ENCODE measurements at places on chromosomes 7 and 10.

- DNase-seq: no peak
These were observed 98.7 kb downstream of the NPSR1 start for GRCh38 chr7:34756691-34757090.

DNA sequence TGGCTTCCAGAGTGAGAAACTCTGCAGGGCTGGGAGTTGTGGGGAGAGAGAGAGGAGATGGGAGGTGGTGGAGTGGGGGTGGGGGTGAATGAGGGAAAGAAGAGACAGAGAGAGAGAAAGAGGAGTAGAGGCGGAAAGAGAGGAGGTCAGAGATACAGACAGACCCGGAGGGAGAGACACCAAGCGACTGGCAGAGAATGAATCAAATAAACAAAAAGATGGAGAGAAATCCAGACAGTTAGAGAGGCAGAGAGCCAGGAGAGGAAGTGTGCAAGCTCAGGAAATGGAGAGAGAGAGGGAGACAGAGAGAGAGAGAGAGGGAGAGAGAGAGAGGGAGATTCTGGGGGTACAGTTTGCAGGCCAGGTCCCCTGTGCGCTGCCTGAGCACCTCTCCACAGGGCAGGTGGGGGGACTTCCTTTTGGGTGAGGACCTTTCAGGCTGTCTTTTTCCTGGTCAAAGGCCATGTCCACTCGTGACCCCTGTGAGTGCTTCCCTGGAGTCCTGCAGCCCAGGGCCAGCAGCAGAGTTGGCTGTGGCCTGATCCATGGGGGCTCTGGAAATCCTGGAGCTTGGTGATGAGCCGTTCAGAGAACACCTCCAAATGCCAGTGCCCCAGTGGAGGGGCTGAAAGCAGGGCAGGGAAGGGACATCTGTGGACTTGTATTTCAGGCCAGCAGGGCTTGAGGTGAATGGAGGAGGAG, 25.0 kb upstream of the PCBD1 start:
- DNase-seq: no peak

DNA sequence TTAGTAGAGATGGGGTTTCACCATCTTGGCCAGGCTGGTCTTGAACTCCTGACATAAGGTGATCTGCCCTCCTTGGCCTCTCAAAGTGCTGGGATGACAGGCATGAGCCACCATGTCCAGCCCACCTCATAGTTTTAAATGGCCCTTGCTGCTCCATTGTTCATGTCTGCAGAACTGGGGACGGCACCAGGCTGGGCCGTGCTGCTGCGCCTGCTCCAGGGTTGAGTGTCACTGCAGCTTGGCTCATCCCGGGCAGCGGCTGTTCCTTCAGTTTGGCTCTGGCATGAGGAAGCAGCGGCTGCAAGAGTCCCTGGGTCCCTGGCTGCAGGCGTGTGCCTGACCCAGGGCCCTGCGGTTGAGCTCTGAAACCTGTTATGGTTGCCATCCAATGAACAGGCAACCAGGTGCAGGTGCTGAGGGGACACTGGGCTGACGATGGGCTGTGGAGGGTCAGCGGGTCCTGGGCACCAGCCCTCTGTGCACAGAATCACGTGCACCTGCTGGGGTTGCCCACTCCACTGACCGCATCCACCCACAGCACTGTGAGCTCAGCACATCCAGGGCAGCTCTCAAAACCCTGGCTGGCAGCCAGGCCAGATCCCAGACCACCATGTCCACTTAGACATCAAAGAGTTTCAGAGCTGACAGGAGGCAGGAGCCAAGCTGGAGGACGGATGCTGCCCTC, 70.2 kb upstream of the PPP2R2D start:
- DNase-seq: no peak

GRCh38 chr10:116395223-116395985, 32.2 kb upstream of the PNLIPRP3 start:
- no peak for DNase-seq

DNA sequence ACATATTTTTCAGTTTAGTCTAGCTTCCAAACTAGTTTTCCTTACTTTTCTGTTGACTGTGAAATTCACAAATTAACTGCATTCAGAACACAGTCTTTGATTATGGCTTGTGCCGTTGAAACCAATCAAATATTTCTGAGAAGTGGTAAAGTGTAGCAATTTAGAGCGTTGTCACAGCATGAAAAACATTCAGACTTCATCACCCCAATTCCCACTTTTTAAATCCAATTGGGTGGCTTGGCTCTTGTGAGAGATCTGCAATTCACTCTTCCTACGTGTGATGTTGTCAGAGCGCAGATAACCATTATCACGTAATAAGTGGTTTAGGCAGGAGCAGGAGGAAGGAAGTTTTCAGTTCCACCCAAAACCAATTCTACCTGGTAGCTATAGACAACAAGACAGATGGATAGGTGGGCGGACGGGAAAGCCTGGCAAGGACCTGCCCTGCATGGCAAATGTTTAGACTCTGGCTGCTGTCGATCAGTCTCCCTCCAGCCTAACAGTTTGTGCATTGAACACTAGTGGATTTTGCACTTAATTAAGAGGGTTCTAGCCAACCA, 8.9 kb downstream of the COBL start:
- no peak for DNase-seq

- DNase-seq: peak; percentile 97
These were observed 108.4 kb upstream of the ZMIZ1 start for GRCh38 chr10:78960316-78960800.

DNA sequence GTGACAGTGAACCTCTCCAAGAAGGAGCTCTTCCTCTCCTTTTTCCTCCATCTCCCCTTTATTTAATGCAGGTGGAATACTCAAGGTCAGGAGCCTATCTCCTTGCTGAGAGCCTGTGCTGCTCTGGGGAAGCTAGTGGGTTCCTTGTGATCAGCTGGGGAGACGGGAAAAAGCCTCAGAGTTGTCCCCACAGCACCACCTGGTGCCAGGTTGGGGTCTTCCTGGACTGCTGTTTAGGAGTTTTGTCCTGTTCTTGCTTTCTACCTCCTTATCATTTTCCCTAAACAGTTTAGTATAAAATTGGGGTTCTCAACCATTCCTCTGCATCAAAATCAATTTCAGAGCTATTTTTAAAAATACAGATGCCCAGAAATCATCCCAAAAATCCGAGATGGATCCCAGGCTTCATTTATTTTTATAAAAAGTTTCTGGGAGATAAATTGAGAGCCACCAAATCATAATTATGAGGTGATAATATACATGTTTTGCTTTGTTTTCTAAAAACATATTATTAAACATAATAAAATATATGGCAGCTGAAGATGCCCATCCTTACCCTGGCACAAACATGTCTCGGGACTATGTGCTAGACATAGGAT, 44.3 kb downstream of the MACC1 start:
- no peak for DNase-seq

DNA sequence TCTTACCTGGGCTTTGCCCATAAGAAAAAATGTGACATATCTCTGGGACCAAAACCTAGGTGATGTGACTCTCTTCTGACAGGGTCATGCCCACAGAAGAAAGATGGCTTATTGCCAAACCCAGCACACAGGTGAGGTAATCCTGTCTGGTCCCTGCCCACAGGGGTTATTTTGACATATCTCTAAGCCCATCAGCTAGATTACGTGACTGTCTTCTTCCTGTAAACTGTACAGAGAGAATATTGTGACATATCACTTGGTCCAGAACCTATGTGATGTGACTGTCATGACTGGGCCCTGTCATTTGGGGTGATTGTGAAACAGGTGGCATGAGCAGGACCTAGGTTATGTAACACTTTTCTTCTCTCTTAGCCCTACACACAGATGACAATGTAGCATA, 48.8 kb upstream of the ZNF680 start:
- DNase-seq: no peak

DNA sequence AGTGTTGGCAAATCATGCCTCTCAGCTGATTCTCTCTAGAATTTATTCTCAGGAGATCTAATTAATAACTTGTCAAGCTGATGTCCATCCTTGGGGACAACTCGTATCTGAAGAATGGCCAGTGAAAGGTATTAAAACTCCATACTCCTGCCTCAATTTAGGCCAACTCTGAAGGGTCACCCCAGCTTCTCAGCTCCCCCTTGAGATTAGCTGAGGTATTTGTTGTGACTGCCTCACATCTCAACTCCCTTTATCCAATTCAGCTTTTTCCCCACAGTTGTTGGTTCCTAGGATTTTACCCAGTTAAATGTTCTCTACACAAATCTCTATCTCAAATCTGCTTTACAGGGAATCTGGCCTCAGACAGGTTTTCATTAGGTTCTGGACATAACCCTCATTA, 182.4 kb downstream of the MALRD1 start:
- no peak for DNase-seq

DNA sequence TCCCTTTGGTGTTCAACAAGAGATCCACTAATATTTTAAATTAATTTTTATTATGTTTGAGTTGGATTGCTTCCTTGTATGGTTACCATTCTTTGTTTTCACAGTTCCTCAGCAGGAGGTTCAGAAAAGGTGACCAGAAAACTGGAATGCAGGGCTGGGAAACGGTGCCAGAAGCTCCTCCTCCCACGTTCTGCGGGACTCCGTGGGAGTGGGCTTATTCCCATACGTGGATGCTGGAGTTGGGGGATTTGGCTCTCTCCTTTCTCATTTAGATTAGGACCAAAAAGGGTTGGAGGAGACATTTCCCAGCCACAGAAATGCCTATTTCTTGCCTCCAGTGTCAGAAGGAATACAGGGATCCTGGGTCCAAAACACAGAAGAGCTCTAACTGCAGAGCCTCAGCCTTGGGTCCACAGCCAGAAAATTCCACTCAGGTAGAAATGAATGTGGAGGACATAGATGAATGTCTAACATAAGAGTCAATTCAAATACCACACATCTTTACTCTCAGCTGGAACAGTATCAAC, 56.0 kb downstream of the SORBS1 start:
- DNase-seq: no peak

DNA sequence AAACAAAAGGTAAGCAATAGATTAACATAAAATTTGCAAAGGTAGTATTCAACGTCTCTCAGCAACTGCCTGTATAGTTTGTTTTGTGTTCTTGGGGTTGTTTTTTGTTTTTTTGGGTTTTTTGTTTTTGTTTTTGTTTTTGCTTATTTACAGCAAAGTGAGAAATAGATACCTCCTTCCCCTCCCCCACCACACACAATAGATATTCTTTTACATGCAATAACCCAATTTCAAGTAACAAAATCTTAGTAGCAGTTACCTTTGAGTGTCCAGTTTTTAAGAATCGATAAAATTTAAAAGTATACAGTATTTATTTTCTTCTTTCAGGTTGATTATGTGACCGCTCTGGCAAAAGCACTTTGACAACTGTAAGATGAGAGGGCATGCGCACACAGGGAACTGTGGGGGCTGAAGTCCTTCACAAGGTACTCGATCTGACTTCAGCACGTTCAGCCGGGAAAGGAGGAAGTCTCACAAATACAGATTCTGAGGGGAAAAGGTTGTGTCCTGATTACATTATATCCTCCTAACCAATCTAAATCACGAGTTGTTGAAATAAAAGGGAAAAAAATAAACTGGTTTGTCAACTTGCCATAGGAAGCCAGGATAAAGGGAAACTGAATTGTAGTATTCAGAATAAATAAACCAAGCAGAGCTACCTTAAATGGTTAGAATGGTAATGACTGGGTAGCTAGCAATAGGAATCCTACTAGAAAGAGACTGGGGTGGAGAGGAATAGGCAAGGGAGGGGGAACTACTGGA, 47.8 kb downstream of the CPEB3 start:
- peak; percentile 64 for DNase-seq

DNA sequence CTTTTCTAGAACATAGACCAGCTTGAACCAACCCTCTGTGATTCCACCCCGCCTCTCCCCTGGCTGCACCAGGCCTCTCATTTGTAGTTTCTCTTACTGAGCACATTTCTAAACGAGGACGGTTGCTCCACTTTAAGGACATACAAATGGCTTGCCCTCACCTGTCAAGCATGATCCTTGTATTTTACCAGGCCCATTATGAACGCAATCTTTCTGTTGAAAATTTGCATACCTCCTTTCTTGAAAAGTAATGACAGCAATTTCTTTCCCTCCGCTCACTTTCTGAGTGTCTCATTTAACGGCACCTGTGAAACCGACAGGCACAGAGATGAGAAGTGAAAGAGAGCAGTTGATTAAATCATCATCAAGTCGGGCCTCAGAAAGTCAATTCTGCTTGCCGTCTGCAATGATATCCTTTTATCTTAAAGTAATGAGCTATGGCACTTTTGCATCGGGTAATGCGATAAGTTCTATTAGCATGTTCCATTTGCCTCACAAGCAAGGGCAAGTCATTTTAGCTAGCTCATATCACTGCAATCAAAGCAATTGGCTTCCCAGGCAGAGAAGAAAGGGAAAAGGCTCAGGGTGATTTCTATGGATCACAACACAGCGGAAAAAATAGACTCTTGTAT, 705.6 kb upstream of the GALNT17 start:
- DNase-seq: no peak

DNA sequence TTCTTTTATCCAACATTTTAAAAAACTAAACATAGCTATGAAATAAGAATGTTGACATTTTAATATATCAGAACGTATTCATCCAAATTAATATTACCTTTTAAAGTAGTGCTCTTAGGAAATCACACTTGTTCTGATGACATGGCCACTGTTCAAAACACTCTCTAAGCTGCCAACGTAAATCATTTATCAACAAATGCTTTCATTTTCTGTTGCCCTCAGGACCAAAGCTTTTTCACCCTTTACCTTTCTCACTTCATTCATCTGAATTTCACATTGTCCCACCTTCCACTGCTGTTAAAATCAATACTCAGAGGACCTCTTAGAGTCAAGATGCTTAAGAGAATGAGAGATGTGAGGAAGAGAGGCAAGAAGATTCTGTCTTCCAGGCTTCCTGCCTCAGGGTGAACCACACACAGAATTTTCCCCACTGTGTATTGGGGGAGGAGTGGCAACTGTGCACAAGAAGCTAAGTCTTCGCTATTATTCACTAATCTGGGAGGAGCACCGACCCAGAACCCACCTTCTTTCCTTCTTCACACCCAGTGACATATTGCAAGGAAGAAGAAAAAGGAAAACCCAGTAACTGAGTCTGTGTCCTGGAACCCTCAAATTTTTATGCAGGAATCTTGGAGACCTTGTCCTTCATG, 21.0 kb downstream of the HIBADH start:
- DNase-seq: no peak

- DNase-seq: no peak
These were observed 19.4 kb downstream of the ENO4 start for GRCh38 chr10:116868722-116869121.

DNA sequence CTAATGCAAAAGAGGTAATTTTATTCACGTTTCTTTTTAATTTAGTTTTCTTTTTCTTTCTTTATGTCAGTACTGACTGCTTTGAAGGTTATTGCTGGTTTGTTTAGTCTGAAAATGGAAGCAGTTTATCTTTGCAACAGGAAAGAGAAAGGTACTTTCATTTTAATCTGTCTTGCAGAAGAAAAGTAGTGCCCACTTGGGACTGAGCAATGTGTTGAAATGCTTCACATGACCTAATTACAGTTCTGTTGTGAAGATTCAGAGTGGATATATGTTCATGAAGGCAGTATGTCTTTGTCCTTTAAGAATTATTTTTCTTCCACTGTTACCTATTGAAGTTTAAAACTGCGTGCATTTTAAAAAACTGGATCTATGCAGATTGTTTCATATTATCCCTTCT, 80.1 kb downstream of the ANKIB1 start:
- no peak for DNase-seq

GRCh38 chr7:40000734-40001315, 50.8 kb downstream of the CDK13 start:
- no peak for DNase-seq

Data from kidney capillary endothelial cell (primary cell).